Hematopoietic multipotent progenitor cell (in vitro differentiated cells): ENCODE measurements at places on chromosomes 4 and X. TPM values are rescaled to one million over a fixed set of nuclear protein-coding genes. Genes with fewer than 3 reads are reported as not detected.

- no peak for DNase-seq
These were observed 348.6 kb downstream of the BCOR start for GRCh38 chrX:39749135-39749534.

DNA sequence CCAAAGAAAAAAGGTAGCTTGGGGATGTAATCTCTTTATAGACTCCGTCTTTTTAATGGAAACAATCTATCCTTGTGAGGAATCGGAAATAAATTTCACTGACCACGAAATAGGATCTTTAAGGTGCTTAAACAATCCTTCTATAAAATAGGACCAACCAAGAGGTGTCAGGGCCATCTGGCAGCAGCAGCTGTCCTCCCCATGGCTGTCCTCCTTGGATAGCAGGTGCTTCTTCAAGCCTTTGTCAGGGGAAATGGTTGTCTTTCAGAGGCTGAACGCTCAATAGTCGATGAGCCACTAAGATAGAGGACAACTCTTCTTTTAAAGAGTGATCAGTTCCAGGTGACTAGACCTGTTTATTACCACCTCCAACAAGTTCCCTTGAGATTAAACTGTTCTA, 231.0 kb downstream of the ADGRL3 start:
- DNase-seq = no peak

GRCh38 chr4:75822416-75822815, 79.8 kb downstream of the PPEF2 start:
- DNase-seq = no peak

- no peak for DNase-seq
These were observed 90.4 kb upstream of the VEGFC start for GRCh38 chr4:176883108-176883550.

GRCh38 chrX:30141966-30142365, 73.4 kb upstream of the MAGEB2 start:
- peak; percentile 67 for DNase-seq

- peak; percentile 44 for DNase-seq
These were observed 220.1 kb downstream of the AFAP1 start for GRCh38 chr4:7719354-7720174.

GRCh38 chrX:12988797-12989196, 13.9 kb downstream of the TMSB4X start:
- DNase-seq = no peak

GRCh38 chr4:133920236-133920635, 281.4 kb downstream of the PABPC4L start:
- DNase-seq = no peak

DNA sequence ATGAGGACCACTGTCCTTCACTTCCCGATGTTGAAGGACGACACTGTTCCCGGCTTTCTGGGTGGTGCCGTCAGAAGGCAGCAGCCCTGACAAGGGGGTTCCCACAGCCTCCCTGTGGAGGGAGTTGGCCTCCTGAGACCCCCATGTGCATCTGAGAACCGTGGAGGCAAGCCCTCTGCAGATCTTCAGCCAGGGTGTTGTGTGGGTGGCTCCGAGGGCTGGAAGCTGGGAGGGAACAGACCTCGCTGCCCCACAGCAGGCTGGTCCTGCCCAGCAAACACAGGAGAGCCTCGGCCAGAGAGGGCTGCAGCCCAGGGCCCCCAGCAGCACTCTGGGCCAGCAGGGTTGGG, 16.2 kb downstream of the DGKQ start:
- no peak for DNase-seq

DNA sequence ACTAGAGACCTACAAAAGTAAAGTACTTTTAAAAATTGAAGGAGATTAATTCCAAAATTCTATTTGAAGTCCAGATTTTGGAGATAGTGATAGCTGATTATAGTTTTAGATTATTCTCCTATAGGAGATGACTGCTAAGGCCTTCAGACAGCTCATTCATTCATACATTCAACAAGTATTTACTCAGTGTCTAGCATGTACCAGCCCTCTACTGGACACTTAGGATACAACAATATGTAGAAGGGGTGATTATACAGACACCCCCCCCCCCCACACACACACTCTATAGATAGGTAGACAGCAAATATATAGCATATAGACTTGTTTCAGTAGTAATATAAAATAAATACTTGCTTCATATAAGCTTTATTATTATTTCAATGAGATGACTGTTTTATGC, 60.4 kb upstream of the TAF9B start:
- no peak for DNase-seq

GRCh38 chr4:56655627-56656345, 25.3 kb downstream of the HOPX start:
- no peak for DNase-seq

- DNase-seq = no peak
These were observed 159.3 kb downstream of the SH3KBP1 start for GRCh38 chrX:19727887-19728648.

GRCh38 chrX:149365061-149365460, 140.0 kb downstream of the IDS start:
- DNase-seq = no peak

- DNase-seq = no peak
These were observed 306.2 kb upstream of the SLIT2 start for GRCh38 chr4:19945501-19945900.

DNA sequence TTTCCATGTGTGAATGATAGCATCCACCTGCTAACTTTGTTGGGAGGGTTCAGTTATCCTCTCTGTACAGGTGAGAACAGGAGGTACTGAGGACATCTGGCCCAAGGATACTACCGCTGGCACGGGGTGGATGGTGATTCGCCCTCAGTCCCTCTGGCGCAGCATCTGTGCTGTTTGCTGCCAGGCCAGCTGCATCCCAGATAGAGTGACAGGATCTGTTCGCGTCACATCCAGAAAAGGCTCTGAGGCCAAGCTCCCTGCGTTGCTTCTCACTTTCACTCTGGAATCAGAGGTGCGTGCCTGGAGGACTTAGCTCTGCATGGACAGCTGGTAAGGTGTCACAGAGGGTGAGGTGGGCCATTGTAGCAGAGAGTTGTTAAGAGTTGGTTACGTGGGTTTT, 95.4 kb downstream of the TBL1X start:
- no peak for DNase-seq

DNA sequence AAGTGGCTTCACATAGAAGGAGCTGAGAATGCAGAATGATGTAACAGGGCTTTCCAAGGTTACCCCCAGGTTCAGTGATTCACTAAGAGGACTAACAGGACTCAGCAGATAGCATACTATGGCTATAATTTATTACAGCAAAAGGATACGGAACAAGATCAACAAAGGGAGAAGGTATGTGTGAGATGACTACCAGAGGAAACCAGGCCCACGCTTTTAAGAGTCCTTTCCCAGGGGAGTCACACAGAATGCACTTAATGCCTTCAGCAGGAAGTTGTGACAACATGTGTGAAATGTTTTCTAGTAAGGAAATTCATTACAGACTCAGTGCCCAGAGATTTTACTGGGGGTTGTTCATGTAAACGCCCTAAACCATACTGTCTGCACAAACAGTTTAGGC, 373.6 kb upstream of the MAGEB2 start:
- no peak for DNase-seq

PDCL2 gene
- not detected for total RNA-seq

HTN3 gene
- total RNA-seq = not detected

TBC1D8B gene
- 1.1 TPM for total RNA-seq

SNCA gene
- total RNA-seq = 18.6 TPM

APLN gene
- total RNA-seq = not detected

MAGEA10 gene
- total RNA-seq = not detected

F11 gene
- not detected for total RNA-seq

FAM47E gene
- total RNA-seq = 1.3 TPM
